ENCODE measurements at places on chromosomes 2 and 18. TPM values are rescaled to one million over a fixed set of nuclear protein-coding genes. Genes with fewer than 3 reads are reported as not detected.
A peak's percentile ranks its signal among the peaks of the same experiment; 100 is the strongest.

DNA sequence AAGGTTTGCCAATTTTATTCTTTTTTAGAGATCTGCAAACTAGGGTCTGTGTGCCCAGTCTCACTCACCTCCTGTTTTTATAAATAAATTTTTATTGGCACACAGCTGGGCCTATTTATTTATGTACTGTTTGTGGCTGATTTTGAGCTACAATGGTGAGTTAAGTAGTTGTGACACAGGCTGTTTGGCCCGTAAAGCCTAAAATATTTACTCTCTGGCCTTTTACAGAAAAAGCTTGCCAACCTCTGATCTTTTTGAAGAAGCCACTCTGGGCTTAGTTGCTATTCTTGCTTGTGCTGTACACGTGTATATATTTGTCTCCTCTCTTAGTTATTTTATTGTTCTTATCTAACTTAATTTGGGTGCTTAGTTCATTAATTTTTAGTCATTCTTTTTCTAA is 14.5 kb downstream of the NAB1 start:
- no peak for DNase-seq

DNA sequence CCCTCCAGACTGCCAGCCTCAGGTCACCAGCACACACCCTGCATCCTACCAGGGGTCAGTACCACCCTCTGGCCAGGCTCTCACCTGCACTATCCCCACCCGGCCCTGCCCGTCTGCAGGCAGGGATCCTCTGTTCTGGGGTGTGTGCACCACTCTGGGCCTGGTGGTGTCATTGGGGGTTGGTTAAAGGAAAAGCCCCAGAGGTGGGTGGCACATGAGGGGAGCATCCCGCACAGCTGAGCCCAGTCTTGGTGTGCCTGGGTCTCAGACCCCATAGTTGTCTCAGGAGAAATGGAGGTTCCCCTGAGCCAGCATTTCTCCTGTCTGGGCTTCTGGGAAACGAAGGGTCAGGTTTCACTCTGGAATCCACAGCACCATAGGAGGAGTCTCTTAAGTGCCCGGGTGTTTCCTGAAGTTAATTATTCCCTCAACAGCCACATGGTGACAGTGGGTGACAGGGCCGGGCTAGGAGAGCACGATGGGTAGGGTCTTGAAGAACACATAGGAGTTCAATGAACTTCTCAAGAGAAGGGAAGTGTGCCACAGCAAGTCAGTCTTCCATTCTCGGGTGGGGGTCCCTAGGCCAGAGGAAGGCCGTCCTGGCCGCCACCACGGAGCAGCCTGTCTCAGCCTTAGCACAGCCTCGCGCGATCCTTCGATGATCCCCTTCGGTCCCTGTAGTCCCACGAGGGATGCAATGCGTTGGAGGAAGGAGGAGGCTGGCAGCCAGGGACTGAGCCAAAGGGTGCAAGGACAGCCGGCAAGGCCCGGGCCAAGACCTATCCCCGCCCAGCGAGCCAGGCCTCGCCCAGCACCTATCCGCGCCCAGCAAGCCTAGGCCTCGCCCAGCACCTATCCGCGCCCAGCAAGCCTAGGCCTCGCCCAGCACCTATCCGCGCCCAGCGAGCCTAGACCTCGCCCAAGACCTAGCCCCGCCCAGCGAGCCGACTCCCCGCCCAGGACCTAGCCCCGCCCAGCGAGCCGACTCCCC is 1.1 kb upstream of the FARP2 start:
- DNase-seq, result peak; percentile 57

CCDC148 gene
- 1.4 TPM for total RNA-seq

OSBPL1A gene
- total RNA-seq, result 47.6 TPM

GRCh38 chr2:118223992-118224894 is 136.0 kb downstream of the INSIG2 start:
- DNase-seq, result peak; percentile 36

- no peak for DNase-seq
Measured at GRCh38 chr2:207567671-207568070, 37.9 kb downstream of the CREB1 start.

DNA sequence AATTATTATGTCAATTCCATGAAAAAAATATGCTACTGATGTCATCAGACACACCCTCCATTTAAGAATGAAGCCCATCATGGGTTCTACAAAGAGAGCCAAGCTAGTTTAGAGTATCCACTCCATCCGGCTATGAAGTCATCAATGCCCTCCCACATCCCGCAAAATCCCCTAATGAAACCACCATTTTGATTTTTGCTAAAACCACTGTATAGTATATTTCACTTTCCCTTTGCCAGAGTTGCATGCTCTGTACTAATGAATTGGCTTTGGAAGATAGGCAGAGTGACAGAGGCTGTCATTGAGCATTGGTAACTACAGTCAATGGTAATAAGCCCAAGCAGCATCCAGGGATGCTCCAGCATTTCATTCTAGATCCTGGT is 118.6 kb downstream of the ANKRD44 start:
- no peak for DNase-seq
